Cortex of kidney (tissue), 1 donor: ENCODE measurements at places on chromosomes 12 and 14.

- DNase-seq: no peak
Measured at GRCh38 chr12:106329231-106329982, 26.9 kb downstream of the TCP11L2 start.

DNA sequence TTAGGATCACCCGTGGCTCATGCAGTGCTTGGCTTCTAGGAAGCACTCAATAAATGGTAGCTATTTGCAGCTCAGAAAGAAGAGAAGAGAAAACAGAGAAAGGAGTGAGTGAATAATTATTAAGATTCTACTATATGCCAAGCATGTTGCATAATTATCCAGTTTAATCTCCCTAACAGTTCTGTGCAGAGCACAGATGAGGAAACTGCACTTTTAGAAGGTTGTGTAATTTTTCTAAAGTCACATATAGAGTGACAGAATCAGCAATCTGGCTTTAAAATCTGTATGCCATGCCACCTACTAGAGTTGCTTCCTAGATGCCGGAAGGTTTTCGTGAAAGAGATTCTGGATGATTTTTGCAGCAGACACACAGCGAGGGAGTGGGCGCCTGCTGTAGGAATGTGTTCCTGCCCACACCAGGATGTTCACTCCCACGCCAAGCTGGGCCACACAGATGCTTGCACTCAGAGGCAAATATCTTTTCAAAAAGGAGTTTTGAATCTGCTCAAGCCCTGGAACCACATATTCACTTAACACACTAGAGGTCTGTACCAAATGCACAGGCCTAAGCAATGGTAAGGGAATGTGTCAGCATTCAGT, 50.2 kb upstream of the SMCO2 start:
- DNase-seq: no peak

DNA sequence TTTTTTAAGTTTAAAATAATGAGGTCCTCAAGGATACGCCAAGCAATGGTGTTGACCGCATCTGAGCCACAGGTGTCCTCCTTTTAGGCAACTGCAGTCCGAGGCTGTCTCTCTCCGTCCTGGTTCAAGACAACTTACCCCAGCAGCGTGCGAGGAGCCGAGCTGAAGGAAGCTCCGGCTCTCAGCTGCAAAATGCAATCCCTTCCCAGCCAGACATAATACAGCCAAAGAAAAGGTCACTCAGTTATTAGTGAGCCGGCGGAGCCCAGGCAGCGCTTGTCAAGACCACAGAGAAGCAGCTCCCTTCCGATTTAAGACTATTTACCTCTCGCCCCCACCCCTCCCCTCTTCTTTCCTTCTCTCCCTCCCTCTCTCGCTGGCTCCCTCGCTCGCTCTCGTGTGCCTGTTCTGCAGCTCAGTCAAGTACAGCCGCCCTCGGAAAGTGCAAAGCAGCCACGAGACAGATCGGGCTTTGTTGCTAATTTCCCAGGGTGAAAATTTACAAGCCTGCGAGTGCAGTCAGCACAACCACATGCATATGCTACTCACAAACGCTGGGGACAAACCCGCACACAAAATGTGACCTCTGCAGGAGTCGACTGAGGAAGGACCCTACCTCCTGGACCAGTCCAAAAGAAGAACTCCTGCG, 363 bp upstream of the LMO3 start:
- no peak for DNase-seq

GRCh38 chr14:54348923-54349620, 47.7 kb upstream of the CDKN3 start:
- DNase-seq: no peak

GRCh38 chr14:20641591-20641990, at the start of gene OR6S1:
Gene OR6S1, minus strand, starts transcription at chr14:20641691. Its CDS starts 0 bp downstream, at chr14:20641691.
- no peak for DNase-seq
